Activated naive CD4-positive, alpha-beta T cell treated with anti-CD3 and anti-CD28 coated beads, Interleukin-2, amount 50 U/mL, for 72 hours (primary cell): ENCODE measurements at places on chromosomes 12 and 14. TPM values are rescaled to one million over a fixed set of nuclear protein-coding genes. Genes with fewer than 3 reads are reported as not detected.

Gene LRIG3
- not detected for total RNA-seq

Gene KLRC3
- total RNA-seq: not detected

Gene MIS18BP1
- 71.0 TPM for total RNA-seq

Gene CLEC4D
- total RNA-seq: not detected

Gene MYF6
- not detected for total RNA-seq

Gene SLC25A21
- not detected for total RNA-seq

Gene ZNF891
- total RNA-seq: 2.3 TPM

Gene LRTM2
- total RNA-seq: not detected

Gene SPIC
- not detected for total RNA-seq

Gene CLEC14A
- total RNA-seq: not detected

Gene GARIN6
- not detected for total RNA-seq

Gene ANO2
- not detected for total RNA-seq

Gene ALDH1L2
- total RNA-seq: 5.7 TPM

Gene RASSF9
- total RNA-seq: not detected

Gene ISM2
- total RNA-seq: 1.0 TPM

Gene SIRT4
- total RNA-seq: 3.3 TPM

Gene TMEM117
- 1.5 TPM for total RNA-seq

Gene RBMS2
- 2.5 TPM for total RNA-seq

Gene GALNT8
- total RNA-seq: 0.32 TPM

Gene POLE2
- total RNA-seq: 47.6 TPM

Gene CIDEB
- 6.9 TPM for total RNA-seq

Gene NANOG
- not detected for total RNA-seq

Gene MMP19
- total RNA-seq: not detected

Gene SLC17A8
- total RNA-seq: not detected

Gene KRT5
- not detected for total RNA-seq

Gene RNASE1
- total RNA-seq: not detected

Gene OAS1
- total RNA-seq: 17.8 TPM

Gene LRCOL1
- not detected for total RNA-seq
